Femur (tissue), 1 donor: ENCODE measurements at places on chromosomes 11 and 22.
A peak's percentile ranks its signal among the peaks of the same experiment; 100 is the strongest.

- DNase-seq: no peak
Measured at GRCh38 chr11:125995313-125995712, 49.5 kb downstream of the VSIG10L2 start.

- no peak for DNase-seq
Measured at GRCh38 chr11:10019906-10020682, 273.9 kb downstream of the SBF2 start.

- peak; percentile 82 for DNase-seq
Measured at GRCh38 chr22:42180349-42180842, 49.8 kb upstream of the CYP2D6 start.

GRCh38 chr22:50473855-50474671 is 772 bp downstream of the SBF1 start:
- no peak for DNase-seq

DNA sequence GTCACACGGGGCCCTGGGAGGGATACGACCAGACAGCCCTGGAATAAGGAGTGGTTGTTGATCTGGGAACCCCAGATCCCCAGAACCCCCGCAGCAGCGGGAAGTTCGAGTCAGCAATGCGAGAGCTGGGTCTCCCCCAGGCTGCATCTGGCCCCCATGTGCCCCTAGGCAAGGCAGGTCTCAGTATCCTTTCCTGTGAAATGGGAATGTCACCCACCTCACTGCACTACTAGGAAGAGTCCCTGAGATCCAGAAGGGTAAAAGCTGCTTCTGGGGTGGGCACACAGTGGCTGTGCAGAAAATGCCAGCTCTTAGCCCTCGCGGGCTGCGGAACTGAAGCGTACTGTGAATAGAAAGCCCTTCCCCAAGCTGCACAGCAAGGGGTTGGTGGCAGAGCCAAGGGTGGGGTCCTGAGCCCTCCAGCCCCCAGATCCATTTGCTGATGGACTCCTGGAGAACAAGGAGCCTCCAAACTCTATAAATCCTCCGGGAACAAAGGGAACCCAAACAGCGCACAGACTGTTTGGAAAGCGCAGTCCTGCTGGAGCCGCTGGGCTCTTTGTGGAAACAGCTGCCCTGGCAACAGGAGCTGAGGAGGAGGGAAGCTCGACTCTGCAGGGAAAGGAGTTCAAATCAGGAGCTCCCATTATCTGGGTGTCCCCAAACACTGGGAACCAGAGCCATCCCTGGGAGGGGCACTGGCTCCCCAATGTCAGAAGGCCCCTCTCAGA is 68.2 kb upstream of the SHISAL1 start:
- peak; percentile 61 for DNase-seq

- DNase-seq: no peak
Measured at GRCh38 chr11:105158436-105158835, 18.9 kb upstream of the CARD18 start.

- no peak for DNase-seq
Measured at GRCh38 chr11:48122656-48123055, 94.0 kb upstream of the OR4B1 start.

- DNase-seq: no peak
Measured at GRCh38 chr11:32334822-32335221, 100.5 kb downstream of the WT1 start.

DNA sequence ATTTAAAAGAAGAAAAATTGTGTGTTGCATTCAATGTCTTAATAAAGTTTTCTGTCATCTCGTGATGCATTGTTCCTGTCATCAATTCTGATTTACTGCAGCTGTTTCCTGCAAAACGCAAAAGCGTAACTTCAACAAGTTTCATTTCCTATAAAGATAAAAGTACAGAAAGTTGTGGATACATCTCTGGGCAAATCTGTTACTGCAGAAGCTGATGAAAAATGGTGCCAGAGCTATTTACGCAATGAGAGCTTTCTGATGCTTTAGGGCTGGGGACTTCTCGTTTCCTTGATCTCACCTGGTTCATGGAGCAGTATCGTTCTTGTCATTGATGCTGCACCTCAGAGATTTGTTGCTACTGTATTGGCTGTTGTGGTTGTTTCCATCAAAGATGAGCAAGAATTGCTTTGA is 15.5 kb upstream of the MS4A12 start:
- DNase-seq: no peak

- DNase-seq: no peak
Measured at GRCh38 chr22:42324990-42325710, 54.7 kb upstream of the TCF20 start.

DNA sequence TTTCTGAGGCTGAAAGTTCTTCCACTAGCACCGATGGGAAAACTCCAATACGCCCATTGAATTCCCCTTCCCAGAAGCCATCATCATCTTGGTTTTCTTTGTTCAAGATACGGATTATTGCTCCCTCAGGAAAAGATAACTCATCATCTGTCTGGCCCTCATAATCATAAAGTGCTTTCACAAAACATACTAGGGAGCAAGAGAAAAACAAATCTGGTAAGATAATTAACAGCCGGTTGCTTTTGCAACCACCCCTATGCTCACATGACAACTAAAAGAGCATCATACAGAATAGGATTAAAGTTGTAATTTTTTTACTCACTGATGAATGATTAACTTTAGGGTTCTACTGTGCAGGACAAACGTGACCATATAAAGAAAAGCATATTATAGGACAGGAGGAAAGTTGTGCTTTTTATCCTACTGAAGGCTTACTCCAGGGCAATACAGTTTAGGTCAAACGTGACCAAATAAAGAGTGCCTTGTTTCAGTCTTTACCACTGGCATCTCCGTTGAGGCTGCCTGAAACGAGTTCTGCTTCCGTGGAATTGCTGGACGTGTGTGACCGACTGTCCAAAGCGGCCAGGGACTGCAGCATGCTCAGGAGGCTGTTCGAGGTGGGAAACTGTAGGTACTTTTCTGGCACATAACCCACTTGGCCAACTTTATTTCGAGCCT is 28.6 kb downstream of the ATG16L2 start:
- DNase-seq: no peak

DNA sequence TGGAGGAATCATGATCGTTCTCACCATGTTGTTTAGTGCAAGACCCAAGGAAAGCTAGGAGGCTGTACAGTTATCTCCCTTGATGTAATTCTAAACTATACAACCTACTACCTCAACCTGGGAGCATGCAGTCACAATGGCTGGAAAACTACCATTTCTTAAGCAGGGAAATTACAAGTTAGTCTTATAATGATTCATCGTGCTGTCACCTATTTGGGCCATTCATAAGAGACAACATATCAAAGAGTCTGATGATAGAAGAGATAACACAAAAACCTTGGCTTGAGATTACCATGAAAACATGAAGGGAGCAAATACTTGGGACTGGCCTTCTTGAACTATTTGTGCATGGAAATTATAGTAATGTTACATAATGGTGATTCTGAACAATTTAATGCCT is 30.5 kb upstream of the BLID start:
- DNase-seq: no peak

DNA sequence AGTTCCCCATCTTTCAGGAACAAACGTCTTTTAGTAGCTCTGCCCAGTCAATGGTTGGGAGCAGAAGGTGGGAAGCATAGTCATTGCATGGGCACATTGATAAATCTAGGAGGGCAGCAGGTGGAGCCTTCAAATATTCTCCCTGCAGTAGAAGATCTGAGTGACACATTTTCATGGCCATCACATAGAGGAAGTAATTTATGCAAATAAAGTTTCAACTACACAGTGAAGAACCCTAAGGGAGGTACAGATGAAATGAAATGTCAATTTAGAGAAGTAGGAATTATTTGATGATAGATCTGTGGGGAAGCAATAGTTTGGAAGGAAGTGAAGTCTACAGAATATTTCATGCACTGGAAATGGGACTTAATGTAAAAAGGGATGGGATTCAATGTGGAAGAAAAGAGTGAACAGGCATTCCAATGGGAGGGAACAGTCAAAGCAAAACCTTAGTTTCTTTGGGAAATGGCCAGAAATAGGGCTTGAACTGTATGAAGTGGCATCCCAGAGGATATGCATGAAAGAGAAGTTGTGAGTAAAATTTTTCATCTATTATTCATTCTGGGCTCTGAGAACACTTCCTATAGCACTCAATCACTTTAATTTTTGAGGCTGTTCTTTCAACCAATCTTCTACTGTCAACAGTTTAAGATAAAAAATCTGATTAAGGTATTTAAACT is 256.2 kb upstream of the LUZP2 start:
- no peak for DNase-seq

DNA sequence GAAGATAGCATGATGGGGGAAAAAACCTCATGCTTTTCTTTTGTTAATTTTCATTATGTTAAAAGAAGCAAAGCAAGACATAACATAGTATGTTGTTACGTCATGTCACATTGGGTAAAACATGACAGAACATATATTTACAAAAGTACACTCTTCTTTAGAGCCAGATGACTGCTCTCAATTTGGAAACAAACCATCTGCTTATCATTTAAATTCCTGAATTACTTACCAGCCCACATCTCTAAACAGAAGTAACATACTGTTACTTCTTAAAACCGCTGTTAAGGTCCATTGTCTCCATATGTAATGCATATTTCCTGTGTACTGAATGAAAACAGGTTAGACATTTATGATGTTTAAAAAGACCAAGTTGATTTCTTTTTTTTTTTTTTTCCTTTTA is 100.0 kb downstream of the TMEM135 start:
- DNase-seq: no peak

GRCh38 chr11:115612046-115612730 is 108.0 kb upstream of the CADM1 start:
- no peak for DNase-seq
